AG08395 (cell line): ENCODE measurements at places on chromosomes 2 and 18.
A peak's percentile ranks its signal among the peaks of the same experiment; 100 is the strongest.

DNA sequence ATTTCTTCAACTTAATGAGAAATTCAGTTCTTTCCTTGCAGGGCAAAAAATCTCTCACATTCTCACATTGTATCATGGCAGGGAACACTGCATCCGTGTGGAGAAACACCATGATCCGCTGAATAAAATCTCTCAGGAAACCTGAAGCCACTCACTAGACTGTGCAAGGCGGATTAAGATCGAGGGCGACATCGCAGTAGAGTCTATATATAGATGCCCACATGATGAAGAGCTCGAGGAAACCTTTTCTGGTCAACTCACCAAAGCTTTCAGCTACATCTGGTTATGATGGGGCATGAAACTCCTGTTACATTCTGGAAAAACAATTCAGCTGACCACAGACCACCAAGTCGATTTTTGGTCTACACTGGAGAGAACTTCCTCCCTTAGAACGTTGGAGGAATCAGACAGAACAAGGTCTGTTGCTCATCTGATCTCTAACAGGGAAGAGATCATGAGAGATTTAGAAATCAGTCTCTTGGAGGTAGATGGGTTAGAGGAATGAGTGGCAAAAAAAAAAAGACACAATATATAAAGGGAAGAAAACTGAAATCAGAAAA lies 162.9 kb upstream of the ZNF516 start:
- no peak for DNase-seq

DNA sequence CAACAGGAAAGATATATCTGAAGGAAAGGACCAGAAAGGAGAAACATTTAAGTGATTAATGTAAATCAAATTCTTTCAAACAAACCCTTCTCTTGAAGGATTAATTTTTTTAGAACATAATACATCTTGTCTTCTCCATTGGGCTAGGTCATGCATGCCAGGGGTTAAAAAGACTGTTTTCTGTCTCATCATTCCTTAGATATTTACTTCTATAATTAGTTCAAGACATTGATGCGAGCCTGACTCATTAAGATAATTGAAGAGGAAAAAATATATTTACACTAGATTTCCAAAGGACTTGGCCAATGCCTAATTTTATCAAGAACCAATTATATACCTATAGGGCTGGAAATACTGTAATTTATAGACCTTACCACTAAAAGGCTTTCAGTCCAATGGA lies 166.6 kb upstream of the SETBP1 start:
- DNase-seq = peak; percentile 20

- no peak for DNase-seq
Measured at GRCh38 chr2:69483696-69484095, 46.5 kb upstream of the NFU1 start.

- DNase-seq = no peak
Measured at GRCh38 chr18:77248873-77249568, 627 bp upstream of the GALR1 start.

GRCh38 chr2:188720811-188721605 lies 253.2 kb upstream of the COL3A1 start:
- DNase-seq = no peak

DNA sequence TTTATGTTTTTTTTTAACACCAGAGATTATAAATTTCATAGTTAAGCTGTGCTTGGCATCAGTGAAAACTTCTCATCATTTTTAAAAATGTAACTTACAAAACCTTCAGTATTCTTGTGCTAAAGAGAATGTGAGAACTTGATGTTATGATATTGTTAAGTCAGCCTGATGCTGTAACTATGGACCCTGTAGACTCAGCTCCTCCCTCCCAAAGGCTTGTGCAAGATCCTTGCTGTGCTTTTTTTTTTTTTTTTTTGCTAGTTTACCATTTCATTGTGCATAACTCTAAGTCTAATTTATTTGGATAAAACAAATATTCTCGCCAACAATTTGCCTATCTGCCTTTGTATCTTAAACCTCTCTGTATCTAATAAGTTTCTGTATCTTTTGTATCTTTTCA lies 12.9 kb upstream of the TFPI start:
- DNase-seq = peak; percentile 58

- DNase-seq = no peak
Measured at GRCh38 chr2:135817951-135818350, 19.0 kb downstream of the LCT start.

DNA sequence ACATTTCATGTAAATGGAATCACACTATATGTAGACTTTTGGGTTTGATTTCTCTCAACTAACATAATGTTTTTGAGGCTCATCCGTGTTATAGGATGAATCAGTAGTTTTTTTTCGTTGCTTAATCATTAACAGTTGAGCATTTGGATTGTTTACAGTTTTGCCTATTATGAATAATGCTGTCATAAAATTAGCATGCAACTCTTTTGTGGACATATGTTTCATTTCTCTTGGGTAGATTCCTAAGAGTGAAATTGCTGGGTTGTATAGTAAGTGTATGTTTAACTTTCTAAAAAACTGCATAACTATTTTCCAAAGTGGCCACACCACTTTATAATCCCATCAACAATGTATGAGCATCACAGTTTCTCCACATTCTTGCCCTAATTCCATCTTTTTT lies 7.7 kb upstream of the RHBDD1 start:
- DNase-seq = no peak

DNA sequence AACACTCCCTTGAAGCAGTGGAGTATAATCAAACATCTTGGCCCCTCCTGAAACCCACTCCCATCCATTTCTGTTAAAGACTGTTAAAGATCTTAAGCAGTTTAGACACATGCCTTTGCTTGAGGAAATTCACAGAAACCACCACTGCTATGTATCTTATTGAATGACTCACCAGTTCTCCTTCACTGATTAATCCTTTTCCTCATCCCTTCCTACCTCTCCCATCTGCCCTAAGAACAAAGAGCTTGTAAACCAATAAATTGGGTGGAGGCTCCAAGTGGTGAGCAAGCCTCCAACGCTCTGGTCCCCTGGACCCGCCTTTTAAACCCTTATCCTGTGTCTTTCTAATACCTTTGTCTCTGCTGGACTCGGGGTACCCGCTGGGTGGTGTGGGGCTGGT lies 746.1 kb downstream of the LRP1B start:
- DNase-seq = no peak

GRCh38 chr2:26652361-26653041 lies 11.3 kb upstream of the CIB4 start:
- peak; percentile 59 for DNase-seq

- DNase-seq = no peak
Measured at GRCh38 chr18:8912348-8913326, 189.9 kb upstream of the NDUFV2 start.
